ENCODE measurements at places on chromosomes 7 and 10.
A peak's percentile ranks its signal among the peaks of the same experiment; 100 is the strongest.

GRCh38 chr10:99461230-99461629 lies 30.8 kb upstream of the GOT1 start:
- no peak for DNase-seq

GRCh38 chr10:128035557-128035973 lies 90.7 kb downstream of the MKI67 start:
- peak; percentile 32 for DNase-seq

GRCh38 chr10:93459466-93459865 lies 22.7 kb downstream of the MYOF start:
- no peak for DNase-seq

GRCh38 chr7:43169076-43169475 lies 56.6 kb downstream of the HECW1 start:
- no peak for DNase-seq

DNA sequence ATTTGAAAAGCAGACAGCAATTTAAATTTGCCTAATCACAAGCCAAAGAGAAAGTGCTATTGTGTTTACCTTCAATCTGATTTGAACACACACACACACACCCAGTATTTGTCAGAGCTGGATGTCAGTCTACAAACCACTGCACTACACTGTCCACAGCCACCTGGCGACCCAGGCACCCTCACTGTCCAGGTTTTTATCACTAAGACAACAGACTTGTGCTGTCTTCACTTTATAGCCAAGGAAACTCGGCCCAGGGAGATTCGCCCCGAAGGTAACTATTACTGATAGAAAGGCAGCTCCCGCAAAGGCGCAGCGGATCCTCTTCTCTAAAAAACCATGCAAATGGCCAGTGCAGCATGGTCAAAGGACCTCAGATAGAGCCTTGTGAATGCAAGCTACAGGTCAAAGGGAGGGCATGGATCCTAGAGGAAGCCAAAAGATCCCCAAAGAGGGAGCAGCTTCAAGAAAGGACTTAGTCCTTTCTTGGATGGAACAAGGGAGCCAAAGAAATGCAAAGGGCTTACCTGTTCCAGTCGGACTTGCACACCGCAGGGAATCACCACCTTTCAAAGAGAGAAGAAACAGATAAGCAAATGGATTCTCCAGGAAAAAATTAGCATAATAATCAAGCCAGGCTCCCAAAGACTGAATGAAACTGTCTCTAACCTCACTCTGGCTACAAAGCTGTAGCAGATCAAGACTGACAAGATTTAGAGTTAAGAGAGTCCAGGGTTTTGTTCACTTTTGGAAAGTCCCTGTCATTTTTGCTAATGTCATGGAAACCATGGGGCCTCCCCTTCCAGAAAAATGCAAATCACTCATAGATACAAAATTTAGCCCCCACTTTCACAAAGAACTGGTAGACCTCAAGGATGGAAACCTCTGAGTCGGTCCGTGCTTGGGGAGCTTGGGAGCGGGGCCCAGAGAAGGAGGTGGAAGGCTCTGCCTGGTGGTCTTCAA lies 101.1 kb downstream of the TNS3 start:
- no peak for DNase-seq

GRCh38 chr10:115093776-115094408 lies 727 bp downstream of the ATRNL1 start:
- DNase-seq: no peak

GRCh38 chr10:131098416-131098952 lies 213.0 kb downstream of the TCERG1L start:
- DNase-seq: no peak

DNA sequence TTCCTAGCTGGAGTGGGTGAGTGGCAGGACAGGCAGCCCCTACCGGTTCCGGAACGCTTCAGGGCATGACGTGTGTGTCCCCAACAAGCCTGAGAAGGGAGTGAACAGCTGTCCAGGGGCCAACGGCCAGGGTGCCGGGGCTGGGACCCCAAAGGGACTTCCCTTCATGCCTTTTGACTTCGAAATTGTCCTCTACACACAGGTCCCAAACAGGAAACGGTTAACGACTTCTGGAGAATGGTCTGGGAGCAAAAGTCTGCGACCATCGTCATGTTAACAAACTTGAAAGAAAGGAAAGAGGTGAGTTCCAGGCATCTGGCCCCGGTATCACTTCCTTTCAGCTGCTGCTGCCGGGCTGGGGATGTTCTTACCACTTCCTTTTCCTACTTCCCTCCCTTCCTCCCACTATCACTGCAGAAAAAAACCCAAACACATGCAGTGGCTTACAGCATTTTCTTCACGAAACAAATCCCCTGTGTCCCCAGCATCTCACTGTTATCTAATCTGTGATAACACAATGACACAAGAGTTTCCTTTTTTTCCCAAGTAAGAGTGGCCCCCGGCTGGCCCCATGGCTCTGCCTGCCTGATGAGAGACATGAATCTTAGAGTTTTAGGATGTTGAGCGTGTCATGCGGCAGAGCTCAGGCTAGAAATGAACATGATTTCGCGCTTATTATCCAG lies 63.2 kb downstream of the MKI67 start:
- no peak for DNase-seq

GRCh38 chr10:84196083-84196482 lies 1.7 kb downstream of the CDHR1 start:
- no peak for DNase-seq

- no peak for DNase-seq
Observed at GRCh38 chr7:28211006-28211405, 30.4 kb upstream of the JAZF1 start.

DNA sequence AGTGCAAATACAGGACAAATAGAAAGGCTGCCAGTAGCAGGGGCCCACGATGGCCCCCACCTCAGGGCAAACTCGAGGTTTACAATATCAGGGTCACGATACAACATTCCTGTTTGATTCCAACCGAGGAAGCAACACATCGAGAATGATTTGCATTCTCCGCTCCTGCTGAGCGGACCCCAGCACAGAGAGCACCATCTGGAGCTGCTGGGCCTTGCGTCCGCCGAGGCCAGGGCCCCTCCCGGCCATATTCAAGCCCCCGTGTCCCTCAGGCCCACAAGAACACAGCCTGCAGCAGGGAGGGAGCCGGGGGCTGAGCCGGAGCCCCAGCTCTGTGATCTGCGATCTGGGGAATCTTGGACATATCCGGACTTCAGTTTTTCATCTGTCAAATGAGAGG lies 84.3 kb downstream of the PRKAG2 start:
- no peak for DNase-seq

DNA sequence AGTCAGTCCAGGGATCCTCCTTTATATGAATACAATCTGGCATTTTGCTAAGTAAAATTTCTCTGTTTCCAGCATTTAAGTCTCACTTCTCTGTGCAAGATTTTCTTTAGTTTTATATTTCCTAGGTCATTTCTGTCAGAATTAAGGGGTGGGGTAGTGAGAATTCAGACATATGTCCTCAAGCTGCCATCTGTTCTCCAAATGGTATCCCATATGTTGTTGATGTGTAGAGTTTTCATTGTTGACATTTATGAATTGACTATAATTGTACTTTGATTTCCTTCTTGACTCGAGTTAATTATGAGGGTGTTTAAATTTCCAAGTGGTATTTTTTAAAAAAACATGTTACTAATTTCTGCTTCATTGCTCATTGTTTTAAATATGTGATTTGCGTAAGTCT lies 148.8 kb downstream of the NPSR1 start:
- DNase-seq: no peak

- DNase-seq: no peak
Observed at GRCh38 chr10:5594271-5595049, 69.7 kb downstream of the CALML3 start.

DNA sequence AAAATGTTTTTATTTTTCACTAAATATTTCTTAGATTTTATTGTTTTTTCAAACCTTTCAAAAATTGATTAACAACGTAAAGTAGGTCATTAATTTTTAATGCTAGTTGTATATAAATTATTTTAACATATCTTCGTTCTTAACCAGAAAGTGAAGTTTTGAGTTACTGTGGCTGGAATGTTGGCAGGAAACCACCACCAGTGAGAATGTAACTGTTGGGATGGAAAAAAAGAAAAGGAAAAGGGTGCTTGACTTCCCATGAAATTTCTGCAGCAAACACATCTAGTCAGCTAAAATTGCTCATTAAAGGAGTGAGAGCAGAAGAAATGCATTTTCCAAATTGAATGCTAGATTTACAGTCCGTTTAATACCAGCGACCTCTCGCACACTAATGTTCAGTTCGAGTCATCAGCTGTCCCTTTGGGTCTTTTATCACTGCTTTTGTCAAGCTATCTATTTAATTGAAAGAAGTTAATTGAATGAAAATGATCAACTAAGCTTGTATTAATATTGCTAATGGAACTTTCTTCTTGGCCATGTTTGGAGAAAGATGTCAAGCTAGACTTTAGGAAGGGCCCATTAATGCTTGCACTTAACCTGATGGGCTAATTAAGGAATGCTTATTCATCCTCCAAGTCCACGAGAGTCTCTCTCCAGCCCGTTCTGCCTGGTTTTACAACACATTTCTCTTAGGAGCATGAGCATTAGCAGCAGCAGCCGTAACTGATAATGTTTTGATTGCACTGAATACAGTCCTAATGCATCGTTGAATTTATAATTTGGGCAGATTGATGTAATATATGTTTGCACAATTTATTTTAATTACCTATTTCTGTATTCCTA lies 70.1 kb downstream of the UBE3C start:
- DNase-seq: no peak

- no peak for DNase-seq
Observed at GRCh38 chr7:116395141-116395791, 104.3 kb upstream of the CAV2 start.

- DNase-seq: no peak
Observed at GRCh38 chr7:131010029-131010716, 276.2 kb upstream of the KLF14 start.

DNA sequence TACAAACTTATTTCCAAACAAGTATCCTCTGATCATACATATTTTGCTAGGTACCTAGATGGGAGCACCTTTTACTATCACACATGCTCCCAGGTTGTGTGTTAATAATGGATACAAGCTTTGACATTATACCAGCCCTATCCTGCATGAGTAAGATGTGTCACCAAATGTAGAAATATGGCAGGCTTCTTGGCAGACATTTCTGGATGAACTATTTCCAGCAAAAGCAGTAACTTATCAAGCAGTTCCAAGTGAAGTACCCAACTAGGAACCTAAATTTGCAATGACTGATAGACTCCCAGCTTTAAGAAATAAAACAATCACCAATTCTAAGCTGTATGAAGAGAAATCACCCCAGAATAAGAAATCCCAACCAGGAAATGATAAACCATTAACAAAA lies 103.7 kb upstream of the TMEM72 start:
- DNase-seq: no peak

- no peak for DNase-seq
Observed at GRCh38 chr7:141158561-141158960, 84.7 kb downstream of the TMEM178B start.

DNA sequence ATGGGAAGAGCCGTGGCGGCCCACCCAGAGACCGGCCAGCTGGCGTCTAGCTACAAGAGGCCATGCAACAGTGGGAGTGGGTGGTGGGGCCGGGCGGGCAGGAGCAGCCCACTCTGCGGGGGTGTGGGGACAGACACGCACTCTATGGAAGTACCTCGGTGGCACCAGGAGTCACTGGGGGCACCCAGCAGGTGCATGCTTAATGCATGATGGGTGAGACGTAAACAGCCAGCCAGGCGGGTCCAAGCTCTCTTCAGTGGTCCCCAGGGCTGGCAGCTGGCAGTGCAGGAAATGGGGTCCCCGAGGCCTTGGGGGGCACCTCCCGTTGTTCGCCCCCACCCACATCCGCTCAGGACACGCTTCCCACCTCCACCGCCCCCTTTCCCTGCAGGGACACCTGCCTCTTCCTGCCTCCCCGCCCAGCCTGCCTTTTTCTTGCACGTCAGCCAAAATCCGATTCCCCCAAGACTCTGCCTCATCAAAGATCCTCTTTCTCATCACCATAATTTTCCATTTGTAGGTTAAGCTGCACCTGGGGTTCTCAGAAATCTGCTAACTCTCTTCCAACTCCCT lies 22.6 kb upstream of the PSMG3 start:
- no peak for DNase-seq

DNA sequence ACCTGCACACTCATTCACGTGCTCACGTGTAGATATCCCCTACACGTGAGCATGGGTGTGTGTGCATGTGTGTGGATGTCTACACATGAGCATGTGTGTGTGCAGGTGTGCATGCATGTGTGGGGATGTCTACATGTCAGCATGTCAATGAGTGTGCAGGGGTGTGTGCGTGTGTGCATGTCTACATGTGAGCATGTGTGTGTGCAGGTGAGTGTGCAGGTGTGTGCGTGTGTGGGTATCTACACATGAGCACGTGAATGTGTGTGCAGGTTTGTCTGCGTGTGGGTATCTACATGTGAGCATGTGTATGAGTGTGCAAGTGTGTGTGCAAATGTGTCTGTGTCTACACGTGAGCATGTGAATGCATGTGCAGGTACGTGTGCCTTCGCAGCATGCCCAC lies 274.8 kb downstream of the PTPRN2 start:
- no peak for DNase-seq

DNA sequence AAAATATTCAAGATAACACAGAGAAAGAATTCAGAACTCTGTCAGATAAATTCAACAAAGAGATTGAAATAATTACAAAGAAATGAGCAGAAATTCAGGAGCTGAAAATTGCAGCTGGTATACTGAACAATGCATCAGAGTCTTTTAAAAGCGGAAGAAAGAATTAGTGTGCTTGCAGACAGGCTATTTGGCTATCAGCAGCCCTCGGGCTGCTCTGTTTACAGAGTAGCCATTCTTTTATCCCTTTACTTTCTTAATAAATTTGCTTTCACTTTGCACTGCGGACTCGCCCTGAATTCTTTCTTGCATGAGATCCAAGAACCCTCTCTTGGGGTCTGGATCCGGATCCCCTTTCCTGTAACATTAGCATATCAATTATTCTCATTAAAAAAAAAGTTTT lies 1040.0 kb downstream of the SORCS3 start:
- no peak for DNase-seq

DNA sequence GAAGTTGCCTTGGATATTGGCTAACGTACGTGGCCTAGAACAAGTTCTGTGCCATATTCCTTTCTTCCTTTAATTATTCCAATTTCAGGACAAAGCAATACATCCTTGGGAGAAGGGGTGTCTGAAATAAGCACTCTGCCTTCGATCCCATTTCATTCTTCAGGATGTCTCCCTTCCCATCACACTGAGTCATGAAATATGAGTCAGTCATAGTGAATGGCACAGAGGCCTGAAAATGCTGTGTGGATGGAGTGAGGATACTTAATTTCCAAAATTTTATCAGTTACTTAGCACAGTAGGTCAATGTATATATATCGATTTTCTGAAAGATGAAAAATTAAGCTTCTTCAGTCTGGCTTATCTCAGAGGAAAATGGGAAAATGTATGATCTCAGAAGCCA lies 19.5 kb downstream of the EVX1 start:
- DNase-seq: no peak

GRCh38 chr10:34911661-34912205 lies 96.6 kb upstream of the PARD3 start:
- no peak for DNase-seq

GRCh38 chr7:85564861-85565260 lies 378.0 kb upstream of the SEMA3D start:
- DNase-seq: no peak

- DNase-seq: no peak
Observed at GRCh38 chr7:24972991-24973390, 7.0 kb downstream of the OSBPL3 start.

Measured in hematopoietic multipotent progenitor cell treated with erythropoietin and hydrocortisone succinate and interleukin-3 and kit ligand, for 15 days (in vitro differentiated cells).